ENCODE measurements at places on chromosomes 3 and 15.

DNA sequence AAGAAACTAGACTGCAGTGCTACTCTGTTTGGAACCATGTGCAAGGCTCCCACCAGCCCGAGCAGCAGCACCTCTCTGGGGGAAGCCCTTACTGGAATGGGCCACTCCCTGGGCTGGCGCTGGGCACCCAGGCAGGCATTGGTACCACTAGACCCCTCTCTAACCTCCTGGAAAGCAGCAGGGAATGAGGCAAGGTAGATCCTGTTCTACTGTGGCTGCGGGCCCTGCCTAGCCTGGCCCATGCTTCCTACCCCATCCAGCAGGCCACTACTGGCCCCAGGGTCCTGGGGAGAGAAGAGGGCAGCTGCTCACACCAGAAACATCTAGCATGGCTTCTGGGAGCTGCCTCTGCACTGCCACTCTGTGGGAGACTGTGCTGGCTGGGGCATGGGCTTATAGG is 44.8 kb downstream of the MESD start:
- no peak for DNase-seq

DNA sequence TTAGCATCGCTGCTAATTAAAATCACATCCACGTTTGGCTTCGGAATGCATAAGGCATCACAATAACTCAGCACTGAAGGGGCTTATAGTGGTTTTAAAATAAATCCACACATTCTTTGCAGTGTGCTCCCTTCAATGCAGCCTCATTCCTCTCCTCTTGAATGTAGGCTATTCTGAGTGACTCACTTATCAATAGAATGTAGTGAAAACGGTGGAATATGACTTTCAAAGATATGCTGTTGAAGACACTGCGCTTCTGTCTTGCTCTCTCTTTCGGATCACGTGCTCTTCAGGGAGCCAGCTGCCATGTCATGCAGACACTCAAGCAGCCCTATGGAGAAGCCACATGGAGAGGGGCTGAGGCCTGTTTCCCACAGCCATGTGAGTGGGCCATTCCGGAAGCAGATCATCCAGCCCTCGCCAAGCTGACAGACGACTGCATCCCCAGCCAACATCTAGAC is 87.4 kb downstream of the CRYGS start:
- no peak for DNase-seq

- DNase-seq, result peak; percentile 3
Observed at GRCh38 chr15:99105514-99106341, 848 bp downstream of the SYNM start.

- DNase-seq, result peak; percentile 31
Observed at GRCh38 chr15:77870195-77871065, 207.1 kb downstream of the TBC1D2B start.

GRCh38 chr3:141735176-141735575 is 2.9 kb upstream of the RNF7 start:
- no peak for DNase-seq

DNA sequence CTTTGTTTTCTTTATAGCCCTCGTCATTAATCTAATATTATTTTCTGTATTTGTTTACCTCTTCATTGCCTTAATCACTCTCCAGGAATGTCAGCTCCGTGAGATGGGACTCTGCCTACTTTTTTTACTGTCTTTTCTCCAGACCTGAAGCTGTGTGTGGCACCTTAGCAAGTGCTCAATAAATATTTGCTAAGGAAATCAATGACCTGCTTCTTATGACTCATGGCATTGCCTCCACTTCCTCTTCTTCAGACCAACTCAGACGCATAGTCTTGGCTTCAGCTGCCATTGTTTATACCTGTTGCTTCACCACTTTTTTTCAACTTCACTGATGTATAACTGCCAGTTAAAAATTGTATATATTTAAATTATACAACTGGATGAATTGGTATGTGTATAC is 218.5 kb upstream of the CMC1 start:
- no peak for DNase-seq

DNA sequence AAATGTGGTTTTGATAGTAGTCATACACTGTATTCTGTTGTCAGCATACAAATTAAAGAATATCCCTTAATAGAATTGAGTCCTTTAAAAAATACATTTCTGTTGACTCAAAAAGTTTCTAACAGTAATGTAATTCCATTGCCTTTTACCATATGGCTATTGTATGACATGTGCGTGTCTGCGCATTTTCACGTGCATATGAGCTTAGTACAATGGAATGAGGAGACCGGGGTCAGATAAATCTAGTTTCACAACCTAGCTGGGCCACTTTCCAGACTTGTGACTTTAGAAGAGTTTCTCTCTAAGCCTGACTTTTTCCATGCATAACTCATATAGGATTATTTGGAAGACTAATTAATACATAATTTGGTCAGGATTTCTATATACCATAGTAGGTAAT is 38.7 kb downstream of the ZBTB38 start:
- no peak for DNase-seq

DNA sequence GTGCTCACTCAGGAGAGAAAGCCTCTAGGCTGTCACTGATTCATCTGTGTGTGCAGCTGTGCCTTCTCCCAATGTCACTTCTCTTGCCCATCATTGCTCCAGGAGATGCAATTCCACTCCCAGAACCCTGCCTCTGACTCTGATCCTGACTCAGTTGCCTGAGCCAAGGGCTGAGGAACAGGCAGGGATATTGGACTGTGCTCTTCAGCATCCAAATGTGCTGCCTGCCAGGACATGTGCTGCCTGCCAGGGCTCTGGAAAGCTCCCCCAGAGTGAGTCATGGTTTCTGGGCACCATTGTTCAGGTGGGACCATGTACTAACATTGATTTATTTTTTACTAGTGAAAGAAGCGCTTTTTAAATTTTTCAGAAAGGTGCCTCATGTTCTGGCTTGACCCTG is 71.0 kb downstream of the TRIM42 start:
- no peak for DNase-seq

GRCh38 chr3:184567946-184568559 is 6.5 kb downstream of the EPHB3 start:
- no peak for DNase-seq

DNA sequence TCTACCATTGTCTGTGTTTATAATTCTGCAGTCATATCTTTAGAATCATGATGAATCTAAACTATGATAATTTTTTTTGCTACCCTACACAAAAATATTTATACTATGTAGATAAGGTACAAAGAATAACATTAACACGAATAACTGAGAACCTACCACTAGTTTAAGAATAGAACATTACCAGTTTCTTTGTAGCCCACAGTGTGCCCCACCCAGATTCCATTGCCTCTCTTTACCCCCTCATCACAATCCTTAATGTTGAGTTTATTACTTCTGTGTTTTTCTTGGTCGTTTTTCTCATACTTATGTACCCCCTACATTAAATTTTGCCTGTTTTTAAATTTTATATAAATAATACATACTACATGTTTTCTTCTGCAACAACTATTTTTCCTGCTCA is 140.5 kb downstream of the BBX start:
- DNase-seq, result no peak

DNA sequence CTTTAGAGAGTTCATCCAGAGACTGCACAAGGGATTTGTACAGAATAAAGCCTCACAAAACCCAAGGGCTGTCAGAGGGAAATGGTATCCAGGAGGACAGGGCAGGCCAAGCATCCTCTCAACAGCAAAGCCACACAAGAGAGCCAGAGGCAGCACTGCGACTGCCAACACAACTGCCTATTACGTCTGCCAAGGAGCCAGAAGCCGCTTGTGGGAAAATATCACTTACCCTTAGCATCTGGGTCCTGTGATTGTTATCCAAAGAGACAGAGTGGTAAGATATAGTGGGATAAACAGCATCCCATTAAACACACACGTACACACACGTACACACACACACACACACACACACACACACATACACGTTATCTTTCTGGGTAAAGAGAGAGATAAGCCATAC is 618.3 kb upstream of the AGTR1 start:
- DNase-seq, result no peak

GRCh38 chr3:192710366-192710765 is 17.0 kb downstream of the FGF12 start:
- DNase-seq, result no peak

- no peak for DNase-seq
Observed at GRCh38 chr3:135145581-135145980, 350.5 kb downstream of the EPHB1 start.

DNA sequence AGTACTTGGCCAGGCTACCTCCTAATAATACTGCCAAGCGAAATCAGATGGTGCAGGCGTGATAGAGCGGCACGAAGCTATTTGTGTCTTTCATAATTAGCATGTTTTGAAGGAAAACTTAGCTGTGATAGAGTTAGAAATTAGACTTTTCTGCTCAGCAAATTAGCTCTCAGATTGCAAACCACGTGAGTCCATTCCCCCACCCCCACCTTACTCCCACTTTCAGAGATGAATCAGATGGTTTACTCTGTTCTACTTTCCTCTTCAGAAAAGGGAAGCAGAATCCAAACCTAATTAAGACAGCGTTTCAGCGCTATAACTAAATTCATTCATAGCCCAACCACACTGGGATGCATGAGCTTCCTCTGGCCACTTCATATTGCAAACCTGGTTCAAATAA is 214.6 kb downstream of the SLCO3A1 start:
- no peak for DNase-seq

GRCh38 chr3:113252553-113252952 is 41.2 kb downstream of the BOC start:
- DNase-seq, result no peak

- DNase-seq, result no peak
Observed at GRCh38 chr3:39453134-39453533, 14.3 kb upstream of the MOBP start.

GRCh38 chr3:38805765-38806386 is 10.1 kb downstream of the SCN10A start:
- peak; percentile 2 for DNase-seq

DNA sequence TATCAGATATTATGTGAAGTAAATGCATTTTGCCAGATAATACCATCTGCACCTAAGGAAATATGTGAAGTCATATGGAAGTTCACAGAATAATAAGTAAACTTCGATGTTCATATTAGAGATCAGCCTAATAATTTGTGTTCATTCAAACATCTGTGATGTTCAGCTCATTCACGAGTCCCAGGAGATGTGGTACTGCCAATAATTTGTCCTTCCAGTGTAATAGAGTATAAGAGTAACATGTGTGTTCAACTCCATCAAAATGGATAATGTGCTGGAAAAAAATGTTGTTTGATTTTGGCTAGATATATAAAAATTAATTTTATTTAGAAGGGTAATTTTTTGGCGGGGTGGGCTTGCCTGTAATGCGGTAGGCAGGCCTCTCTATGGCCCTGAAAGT is 75.4 kb upstream of the ARL6 start:
- DNase-seq, result no peak

- no peak for DNase-seq
Observed at GRCh38 chr3:150278843-150279381, 129.2 kb upstream of the TSC22D2 start.

DNA sequence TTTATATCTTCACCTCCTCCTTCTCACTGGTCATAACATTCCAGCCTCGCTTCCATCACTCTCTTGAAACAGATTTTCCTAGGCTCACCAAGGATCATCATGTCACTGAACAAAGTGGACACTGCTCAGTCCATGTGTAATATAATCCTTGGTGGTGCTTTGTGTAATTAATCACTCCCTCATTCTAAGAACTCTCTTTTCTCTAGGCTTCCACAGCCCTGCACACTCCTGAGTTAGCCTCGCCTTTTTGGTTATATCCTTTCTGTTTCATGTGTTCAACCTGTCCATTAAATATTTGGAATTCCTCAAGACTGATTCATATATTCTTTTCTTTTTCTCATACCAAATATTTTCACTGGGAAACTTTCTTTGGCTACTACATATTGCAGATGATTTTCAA is 440.8 kb downstream of the PYDC2 start:
- no peak for DNase-seq

DNA sequence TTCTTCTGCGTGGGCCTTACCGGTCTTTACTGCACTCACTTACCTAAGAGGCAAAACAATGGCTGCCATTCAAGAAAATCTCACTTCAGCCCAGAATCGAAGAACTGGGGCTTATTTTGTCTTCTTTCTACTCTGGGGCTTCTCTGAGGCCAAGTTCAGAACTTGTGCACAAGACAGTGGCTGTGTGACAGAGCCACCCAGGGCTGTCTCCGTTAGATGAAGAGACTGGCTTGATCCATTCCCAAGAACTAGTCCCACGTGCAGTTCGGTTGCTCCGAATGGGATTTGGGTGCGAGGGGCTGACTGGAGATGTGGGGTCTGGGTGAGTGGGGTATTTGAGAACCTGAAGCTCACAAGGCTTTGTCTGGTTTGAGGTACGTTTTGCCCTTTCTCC is 795 bp upstream of the TCF12 start:
- no peak for DNase-seq

DNA sequence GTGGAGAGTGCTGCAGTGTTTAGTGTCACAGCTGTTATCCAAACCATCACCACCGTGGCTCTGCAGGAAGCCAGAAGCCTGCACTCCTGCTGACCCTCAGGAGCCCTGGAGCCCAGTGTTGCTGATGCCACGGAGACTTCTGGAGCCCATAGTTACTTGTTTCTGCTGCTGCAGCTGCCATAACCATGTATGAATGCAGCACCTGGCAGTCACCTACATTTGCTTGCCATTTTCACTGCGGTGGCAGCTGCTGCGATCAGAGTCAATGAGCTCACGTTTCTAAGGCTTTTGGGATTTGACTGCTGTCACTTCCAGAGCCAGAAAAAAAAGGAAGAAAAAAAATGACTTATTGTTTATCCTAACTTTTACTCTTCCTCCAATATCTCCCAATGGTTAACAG is 299.2 kb upstream of the THRB start:
- no peak for DNase-seq

DNA sequence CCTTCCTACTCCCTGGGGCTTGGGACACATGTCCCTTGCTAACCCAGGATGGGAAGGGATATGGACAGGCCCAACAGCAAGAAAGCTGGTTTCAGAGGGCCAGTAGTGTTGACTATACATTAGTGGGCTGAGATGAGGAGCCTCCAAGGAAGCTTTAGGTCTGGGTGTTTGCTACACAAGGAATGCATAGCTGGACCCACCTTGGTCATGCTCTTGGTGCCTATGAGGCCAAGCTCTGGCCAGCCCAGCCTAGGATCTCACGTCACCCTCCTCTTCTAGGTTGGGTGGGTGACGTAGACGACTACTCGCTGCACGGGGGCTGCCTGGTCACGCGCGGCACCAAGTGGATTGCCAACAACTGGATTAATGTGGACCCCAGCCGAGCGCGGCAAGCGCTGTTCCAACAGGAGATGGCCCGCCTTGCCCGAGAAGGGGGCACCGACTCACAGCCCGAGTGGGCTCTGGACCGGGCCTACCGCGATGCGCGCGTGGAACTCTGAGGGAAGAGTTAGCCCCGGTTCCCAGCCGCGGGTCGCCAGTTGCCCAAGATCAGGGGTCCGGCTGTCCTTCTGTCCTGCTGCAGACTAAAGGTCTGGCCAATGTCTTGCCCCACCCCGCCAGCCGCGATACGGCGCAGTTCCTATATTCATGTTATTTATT is 653 bp upstream of the WDR6 start:
- DNase-seq, result no peak

DNA sequence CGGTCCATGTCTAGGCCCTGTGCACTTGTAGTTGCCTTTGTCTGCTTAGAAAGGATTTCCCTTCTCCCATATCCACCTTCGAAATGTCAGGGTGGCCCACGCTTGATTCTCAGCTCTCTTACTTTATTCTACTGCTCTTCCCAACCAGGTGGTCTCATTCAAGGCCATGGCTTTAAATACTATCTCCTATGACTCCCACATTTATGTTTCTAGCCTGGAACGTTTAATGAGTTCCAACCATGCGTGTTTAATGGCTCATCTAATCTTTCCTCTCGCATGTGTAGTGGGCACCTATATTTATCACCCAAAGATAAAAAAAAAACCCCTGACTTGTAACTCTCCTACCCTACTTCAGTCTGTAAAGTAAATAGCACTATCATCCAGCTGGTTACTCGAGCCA is 727.2 kb upstream of the CFAP20DC start:
- DNase-seq, result no peak

Measured in activated CD4-positive, alpha-beta T cell treated with anti-CD3 and anti-CD28 coated beads, Interleukin-2, amount 50 U/mL, for 1 hour (primary cell).